Mesothelial cell of epicardium (in vitro differentiated cells): ENCODE measurements at places on chromosomes 6 and 20. TPM values are rescaled to one million over a fixed set of nuclear protein-coding genes. Genes with fewer than 3 reads are reported as not detected.

Gene HSF2
- total RNA-seq: 27.8 to 30.7 TPM (median 28.3 TPM) in 3 replicates

GRCh38 chr20:24916412-24916811 is 32.7 kb upstream of the CST7 start:
- no peak for DNase-seq

GRCh38 chr20:2380601-2381000 is at the start of gene TGM6:
Gene TGM6, plus strand, starts transcription at chr20:2380901. Its CDS starts 68 bp downstream, at chr20:2380969.
- no peak for DNase-seq

DNA sequence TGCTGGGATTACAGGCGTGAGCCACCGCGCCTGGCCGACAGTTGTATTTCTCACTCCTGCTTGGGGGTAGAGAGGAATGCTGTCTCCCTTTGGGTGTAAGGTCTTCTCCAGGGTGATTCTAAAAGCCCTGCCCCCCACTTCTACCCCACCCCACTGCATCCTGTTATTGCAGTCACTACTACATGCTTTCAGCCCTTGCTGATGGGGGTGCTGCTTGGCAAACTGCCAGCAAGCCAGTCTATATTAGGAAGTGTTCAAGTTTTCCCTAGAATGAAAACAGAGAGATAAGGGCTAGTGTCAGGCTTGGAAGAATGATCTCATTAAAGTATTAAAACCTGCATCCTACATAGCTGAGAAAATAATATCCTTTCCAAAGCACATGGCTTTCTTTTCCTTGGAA is 31.3 kb downstream of the TTI1 start:
- no peak for DNase-seq

DNA sequence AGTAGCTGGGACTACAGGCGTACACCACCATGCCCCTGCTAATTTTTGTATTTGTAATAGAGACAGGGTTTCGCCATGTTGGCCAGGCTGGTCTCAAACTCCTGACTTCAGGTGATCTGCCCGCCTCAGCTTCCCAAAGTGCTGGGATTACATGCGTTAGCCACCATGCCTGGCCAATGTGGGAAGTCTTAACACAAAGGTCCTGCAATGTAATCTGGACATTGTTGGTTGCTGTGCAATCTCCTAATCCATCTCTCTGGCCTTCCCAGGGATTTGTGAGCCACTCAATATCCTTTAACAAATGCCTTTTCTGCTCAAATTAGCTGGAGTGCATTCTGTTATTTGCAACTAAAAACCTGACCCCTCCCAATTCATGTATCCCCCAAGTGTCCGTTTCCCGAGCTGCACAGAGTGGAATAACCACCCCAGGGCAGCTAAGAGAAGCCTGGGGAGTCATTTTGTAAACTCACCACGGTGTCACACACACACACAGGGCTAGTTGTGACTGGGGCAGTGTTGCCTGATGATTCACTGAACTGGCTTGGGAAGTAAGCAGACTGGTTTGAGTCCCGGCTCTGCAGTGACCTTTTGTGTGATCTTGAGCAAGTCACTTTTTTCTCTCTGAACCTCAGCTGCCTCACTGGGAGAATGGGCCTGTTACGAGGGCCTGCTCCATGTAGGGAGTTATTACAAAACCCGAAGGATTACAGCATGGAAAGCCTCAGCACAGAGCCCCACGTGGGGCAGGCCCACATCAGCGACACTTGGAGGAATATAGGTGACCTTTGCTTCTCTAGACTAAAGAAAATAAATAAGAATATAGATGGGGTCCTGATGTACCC is 152.3 kb downstream of the ZMYND8 start:
- no peak for DNase-seq

GRCh38 chr6:36127462-36128016 is 2.8 kb upstream of the MAPK13 start:
- DNase-seq: no peak
